NCI-H1048 (cell line): ENCODE measurements at places on chromosomes 4 and X.

GRCh38 chrX:74506317-74507115 is 85.2 kb downstream of the SLC16A2 start:
- DNase-seq: no peak

- DNase-seq: no peak
These were observed 54.9 kb downstream of the SLC9A7 start for GRCh38 chrX:46703980-46704379.

- DNase-seq: no peak
These were observed 430 bp upstream of the TRPC3 start for GRCh38 chr4:121952290-121952689.

DNA sequence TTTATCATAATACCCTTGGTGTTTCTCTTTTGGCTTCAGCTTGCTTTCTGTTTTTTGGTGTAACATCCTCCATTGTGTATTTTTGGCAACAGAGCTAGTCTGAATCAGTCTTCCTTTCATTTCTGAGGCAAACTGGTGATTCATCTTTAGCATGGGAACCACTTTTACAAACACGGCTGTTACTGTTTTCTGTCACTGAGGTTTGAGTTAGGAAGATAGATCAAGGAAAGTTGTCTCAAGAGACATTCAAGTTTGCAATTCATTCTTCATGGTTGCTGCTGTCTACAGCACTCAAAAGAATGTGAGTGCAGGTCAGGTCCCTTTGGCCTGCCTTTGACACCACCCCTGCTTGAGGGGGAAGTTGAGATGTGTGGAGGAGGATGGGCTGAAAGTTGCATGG is 36.3 kb downstream of the IL21 start:
- no peak for DNase-seq

DNA sequence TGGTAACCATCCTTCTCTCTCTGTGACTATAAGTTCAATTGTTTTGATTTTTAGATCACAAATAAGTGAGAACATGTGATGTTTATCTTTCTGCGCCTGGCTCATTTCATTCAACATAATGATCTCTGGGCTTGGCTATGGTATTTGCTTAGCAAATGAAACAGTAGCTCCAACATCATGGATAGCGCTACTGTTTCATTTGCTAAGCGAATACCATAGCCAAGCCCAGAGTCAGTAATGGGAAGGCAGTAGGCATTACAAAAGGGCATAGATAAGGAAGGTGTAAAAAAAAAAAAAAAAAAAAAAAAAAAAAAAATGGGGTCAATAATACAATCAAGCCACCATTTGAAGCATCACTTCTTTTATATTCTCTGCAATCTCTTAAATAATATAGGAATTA is 469.0 kb upstream of the ATOH1 start:
- no peak for DNase-seq

DNA sequence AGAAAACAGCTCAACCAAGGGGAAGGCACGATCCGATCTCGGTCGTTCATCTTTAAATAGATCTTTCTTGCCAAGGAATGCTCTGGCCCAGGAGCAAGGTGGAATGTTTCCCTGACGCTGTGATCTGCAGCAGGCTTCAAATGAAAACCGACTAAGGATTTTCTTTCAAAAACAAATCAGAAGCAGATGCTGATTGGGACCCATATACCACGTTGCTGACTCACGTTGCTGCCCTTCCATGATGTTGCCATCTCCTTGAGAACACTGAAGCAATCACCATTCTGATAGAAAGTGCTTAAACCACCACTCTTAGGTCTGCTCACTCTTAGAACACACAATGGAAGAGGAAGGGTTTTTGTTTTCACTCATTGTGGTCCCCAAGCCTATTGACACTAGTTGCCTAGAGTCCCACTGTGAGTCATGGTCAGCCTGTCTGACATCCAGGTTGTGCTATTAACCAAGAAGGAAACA is 26.1 kb downstream of the LAMTOR3 start:
- DNase-seq: no peak

GRCh38 chrX:111444881-111445280 is 32.9 kb upstream of the DCX start:
- DNase-seq: no peak

- DNase-seq: no peak
These were observed 29.5 kb upstream of the USP9X start for GRCh38 chrX:41055740-41056139.

DNA sequence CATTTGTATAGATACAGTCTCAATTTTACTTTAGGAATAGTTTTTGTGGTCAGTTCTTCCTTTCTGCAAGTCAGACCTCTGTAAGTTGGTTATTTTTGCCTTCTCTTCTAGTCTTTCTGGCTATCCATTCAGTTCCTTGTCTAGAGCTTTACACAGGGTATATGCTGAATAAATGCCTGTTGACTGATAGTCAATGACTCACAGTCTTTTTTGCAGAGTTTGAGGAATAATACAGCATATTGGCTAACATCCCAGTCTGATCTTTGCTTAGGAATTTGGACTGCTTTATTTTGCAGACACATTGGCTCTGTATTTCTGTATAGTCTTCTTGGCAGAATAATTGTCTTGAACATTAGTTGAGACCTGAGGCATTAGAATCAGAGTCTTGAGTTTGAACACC is 132.4 kb downstream of the MAGEC1 start:
- DNase-seq: no peak

DNA sequence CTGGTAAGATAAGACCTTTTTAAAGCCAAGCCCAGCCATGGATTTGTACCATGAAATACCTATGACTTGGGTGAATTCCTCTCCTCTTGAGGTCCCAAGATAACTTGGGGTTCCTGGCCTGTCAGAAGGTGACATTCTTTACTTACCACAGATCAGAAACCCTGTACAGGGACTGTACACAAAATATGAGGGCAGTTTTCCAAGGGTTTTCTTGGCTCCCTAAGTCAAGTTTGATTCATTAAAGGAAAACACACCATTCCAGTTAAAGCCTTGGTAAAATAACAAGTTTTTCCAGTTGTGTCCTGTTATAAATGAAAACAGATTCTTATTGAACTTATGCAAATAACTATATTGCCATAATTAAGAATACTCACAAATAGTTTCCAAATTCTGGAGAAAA is 8.2 kb downstream of the SYAP1 start:
- DNase-seq: no peak

- DNase-seq: no peak
These were observed 50.9 kb downstream of the ABCG2 start for GRCh38 chr4:88107406-88108107.

DNA sequence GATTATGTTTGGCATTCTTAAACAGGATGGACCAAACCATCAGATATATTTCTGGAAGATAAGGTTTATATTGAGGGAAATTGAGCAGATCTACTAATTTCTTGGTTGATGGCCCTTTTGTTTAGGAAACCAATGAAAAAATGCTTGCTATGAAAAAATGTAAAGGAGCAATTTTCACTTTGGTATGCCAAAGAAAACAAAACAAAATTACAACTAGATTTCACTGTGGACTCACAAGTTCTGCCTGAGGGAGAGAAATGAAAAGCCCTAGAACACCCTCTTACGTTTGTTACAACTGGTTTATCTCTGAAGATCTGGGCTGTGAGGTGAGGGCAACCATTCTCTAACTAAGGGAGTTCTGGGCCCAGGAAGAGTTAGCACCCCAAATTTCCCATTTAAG is 122.5 kb upstream of the IL15 start:
- no peak for DNase-seq

- no peak for DNase-seq
These were observed 50.1 kb upstream of the CRMP1 start for GRCh38 chr4:5942947-5943346.

GRCh38 chr4:74522251-74522991 is 77.5 kb downstream of the AREG start:
- DNase-seq: no peak

GRCh38 chr4:1547856-1548826 is 136.0 kb downstream of the FAM53A start:
- DNase-seq: no peak

DNA sequence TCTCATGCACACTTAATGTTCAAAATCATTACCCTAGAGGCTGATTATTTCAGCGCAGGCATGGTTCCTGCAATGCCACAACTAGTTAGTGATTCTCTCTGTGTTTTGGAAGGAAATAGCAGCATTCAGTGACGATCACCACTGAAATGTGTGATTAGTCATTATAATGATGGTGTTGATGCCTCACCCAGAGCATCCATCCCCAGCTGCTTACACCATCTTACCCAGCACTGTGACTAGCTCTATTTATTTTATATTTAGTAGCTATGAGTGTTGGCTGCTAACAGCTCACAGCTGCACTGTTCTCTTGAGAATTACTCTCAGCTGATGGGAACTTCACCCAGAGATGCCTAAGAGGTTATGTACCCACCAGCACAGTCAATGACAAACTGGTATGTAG is 60.5 kb upstream of the TSPAN7 start:
- DNase-seq: no peak

DNA sequence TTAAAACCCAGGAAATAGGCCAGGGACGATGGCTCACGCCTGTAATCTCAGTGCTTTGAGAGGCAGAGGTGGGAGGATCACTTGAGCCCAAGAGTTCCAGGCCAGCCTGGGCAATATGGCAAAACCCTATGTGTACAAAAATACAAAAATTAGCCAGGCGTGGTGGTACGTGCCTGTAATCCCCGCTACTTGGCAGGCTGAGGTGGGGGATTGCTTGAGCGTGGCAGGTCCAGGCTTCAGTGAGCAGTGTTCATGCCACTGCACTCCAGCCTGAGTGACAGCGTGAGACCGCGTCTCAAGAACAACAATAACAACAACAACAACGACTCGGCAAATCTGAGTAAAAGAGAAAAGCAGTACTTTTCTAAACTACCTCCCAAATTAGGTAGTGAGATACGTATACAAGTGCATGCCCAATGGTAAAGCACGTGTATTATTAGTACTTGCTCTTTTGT is 13.0 kb upstream of the NDUFC1 start:
- DNase-seq: no peak
